HuH-7.5 (cell line): ENCODE measurements at places on chromosomes 7 and 10.

DNA sequence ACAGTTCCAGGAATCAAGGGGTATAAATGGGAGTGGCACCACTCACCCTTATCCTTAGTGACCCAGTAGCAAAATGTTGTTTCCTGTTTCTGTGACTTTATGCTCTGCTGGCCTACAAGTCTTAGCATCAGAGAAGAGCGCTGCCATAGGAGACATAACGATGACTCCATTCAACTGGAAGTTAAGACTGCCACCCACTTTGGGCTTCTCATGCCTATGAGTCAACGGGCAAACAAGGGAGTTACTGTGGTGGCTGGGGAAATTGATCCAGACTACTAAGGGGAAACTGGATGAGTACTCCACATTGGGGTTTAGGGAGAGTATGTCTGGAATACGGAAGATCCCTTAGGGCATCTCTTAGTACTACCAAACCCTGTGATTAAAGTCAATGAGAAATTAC is 40.6 kb upstream of the PIK3CG start:
- no peak for DNase-seq

DNA sequence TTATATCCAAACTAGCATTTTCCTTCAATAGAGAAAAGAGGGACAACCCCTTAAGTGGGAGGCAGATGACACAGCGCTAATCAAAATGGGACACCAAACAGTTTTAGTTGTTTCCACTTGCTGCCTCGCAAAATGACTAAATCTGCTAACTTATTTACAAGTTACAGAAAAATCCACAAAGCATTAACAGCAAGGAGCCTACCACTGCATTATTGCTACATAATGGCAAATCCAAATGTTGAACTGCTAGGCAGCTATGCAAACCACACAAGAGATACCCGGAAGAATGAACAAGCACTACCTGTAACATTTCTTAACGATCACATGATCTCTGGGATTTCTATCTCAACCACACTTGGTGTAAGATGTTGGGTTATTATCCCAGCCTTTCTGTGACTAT is 96.7 kb downstream of the SFMBT2 start:
- DNase-seq, result no peak

GRCh38 chr7:151345576-151346469 is 4.2 kb downstream of the NUB1 start:
- no peak for DNase-seq

- no peak for DNase-seq
These were observed 467.0 kb upstream of the POT1 start for GRCh38 chr7:125396466-125397151.

DNA sequence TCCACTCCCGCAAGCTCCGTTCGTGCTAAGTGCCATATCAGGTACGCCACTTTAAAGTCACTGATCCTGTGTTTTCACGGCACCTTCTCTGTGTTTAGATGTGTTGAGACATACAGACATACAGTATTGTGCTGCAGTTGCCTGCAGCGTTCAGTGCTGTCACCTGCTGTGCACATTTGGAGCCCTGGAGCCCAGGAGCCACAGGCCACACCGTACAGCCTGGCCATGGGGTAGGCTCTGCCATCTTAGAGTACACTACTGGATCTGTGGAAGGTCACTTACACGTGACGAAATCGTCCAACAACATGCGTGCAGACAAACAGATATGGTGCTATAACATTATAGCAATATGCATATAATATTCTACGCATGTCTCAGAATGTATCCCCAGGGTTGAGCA is 111.3 kb downstream of the ELFN1 start:
- no peak for DNase-seq

DNA sequence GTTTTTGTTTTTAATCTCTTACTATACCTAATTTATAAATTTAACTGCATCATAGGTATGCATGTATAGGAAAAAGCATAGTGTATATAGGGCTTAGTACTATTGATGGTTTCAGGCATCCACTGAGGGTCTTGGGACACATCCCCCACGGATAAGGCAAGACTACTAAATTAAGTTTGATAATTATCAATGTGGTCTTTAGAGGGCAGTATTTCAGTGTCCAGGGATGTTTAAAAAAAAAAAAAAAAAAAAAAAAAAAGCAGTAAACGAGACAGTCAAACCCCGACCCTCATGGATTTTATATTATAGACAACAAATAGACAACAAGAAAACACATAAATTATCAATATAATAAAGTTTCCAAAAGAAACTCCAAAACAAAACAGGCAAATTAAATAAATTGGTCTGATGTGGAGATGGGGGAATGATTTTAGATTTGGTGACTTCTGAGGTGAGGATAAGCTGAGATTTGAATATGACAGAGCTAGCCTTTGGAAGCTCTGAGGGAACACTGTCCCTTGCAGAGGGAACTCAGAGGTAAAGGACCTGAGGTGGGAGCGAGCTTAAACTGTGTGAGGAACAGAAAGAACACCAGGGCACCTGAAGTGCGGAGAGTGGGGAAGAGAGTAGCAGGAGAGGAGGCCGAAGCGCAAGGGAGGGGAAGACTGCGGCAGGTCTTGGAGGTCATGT is 14.8 kb downstream of the ACSM6 start:
- DNase-seq, result no peak

- DNase-seq, result no peak
These were observed 193.1 kb upstream of the SEMA3C start for GRCh38 chr7:81111781-81112540.

GRCh38 chr7:111362506-111363054 is 199.7 kb downstream of the IMMP2L start:
- DNase-seq, result no peak

GRCh38 chr10:132328738-132329137 is 3.3 kb upstream of the LRRC27 start:
- no peak for DNase-seq

- no peak for DNase-seq
These were observed 76.0 kb upstream of the TMEM26 start for GRCh38 chr10:61529208-61529607.

- DNase-seq, result no peak
These were observed 48.9 kb upstream of the PAX2 start for GRCh38 chr10:100696477-100696901.

DNA sequence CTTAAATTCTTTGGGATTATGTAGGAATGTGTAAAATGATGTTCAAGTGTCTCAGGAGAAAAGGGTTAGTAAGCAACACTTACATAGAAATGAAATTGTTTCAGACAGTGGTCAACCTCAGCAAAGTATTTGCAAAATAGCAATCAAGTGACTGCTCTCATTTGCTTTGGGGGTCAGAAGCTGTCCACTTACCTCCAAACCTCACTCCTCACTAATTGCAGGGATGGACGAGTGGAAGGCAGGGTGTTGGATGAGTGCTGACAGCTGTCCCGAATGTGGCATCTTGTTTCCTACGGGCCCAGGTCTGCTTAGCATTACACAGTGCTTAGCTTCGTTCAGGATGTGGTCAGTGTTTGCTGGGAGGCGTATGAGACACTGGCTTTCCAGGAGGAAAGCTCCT is 437.0 kb downstream of the SUGCT start:
- no peak for DNase-seq
